CD4-positive, alpha-beta T cell treated with Interferon alpha-2 for 1 hour (primary cell): ENCODE measurements at places on chromosomes 12 and 14.

- DNase-seq, result no peak
Measured at GRCh38 chr14:85186082-85186481, 343.9 kb upstream of the FLRT2 start.

- DNase-seq, result no peak
Measured at GRCh38 chr12:104792570-104792969, 165.5 kb downstream of the SLC41A2 start.

DNA sequence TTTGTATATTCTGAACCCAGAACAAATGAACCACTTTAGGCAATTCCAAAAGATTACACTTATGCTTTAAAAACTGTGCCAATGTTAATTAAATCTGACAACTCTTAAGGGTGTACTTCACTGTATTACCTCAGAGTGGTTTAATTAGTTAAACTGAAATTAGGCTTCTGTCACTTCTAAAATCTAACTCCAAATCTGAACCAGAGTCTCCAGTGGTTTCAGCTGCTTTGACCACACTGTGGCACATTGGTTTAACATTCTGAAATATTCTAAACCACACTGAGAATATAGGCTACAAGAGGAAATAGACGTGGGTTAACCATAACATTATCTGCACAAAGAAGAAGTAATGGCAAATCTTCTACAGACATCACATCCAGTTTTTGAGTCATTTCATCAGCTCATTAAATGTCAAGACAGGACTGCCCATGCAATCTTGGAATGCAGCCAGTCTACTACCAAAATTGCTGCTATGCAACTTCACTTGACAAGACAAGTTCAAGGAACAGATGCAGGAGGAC lies 94.8 kb downstream of the LRP6 start:
- no peak for DNase-seq

DNA sequence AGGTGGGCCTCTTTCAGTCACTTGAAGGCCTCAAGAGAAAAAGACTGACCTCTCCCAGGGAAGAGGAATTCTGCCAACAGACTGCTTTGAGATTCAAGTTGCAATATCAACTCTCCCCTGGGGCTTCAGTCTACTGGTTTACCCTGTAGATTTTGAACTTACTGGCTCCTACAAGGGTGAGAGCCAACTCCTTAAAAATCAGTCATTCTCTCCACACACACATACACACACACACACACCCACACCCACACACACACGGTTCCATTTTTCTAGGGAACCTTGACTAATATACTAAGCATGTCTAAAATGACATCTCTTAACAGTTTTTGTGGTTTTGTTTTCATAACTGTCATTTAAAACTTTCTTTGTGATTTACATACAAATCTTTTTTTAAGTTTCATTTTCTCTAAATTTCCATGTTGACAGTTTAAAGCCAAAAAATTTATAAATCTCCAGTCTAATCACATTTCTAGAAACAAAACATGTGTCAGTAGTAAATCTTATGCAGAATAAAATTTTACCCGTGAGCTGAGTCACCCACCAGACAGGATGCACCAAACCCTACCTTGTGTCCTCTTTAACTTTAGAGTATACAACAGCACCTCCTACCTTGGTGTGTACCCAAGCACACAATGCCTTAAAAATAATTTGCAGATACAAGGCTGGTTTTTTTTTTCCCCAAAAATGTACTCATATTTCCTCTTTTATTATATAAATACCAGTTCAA lies 394.6 kb downstream of the AEBP2 start:
- DNase-seq, result peak; percentile 8

DNA sequence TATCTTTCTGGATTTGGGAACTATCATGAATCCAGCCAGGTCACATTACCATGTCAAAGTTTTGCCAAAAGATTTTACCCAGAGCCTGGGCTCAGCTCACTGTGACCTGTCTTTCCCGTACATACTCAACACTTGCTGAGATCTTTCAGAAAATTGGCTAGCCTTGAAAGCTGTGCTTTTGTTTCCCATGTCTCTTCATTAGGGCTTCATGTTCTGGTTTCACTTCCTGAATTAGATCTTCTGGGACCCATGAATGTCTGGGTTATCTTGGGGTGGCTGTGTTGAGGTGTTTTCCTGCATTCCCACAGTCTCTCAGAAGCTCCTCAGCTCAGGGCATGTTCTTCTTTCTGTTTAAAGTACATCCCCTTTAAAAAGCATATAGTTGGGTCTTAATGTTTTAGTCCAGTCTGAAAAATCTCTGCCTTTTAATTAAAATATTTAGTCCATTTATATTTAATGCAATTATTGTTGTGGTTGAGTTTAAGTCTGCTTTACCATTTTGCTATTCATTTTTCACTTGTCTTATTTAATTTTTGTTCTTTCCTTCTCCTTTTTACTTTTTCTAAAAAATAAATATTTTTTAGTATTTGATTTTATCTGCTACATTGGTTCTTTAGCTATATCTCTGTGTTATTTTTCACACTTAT lies 242.7 kb downstream of the VRK1 start:
- no peak for DNase-seq

GRCh38 chr14:49770212-49770817 lies 2.4 kb downstream of the KLHDC2 start:
- no peak for DNase-seq

DNA sequence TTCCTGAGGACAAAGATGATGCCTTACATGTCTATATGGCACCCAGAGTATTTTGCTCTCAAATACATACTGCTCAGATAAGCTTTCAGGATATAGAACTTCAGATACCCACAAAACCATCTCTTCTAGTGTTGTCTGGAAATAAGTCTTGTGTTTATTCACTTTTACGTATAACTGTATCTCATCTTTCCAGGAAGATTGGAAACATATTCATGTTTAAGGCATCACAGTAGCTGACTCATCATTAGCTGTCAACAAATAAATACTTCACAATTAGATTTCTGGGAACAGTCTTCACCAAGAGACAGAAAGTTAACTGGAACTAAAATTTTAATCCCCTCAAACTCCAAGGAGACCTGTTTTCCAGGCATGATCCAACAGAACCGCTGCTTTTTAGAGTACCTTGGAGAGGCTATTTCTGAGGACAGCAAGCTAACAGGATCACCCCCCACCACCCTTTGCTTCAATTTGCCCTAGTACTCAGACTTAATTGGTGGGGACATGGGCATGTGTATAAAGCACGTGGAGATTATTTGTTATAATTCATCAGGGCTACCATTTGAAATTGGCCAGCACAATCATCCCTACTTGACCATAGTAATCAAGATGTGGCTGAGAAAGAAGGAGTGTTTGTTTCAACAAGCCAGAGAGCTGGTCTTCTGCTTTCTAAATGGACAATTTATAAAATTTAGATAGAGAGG lies 129.3 kb upstream of the HIF1A start:
- DNase-seq, result no peak
